Mesenchymal stem cell (in vitro differentiated cells and primary cell): ENCODE measurements at places on chromosomes 3 and 15.

GRCh38 chr3:118559286-118559685 is 475.4 kb downstream of the IGSF11 start:
- DNase-seq, result no peak

DNA sequence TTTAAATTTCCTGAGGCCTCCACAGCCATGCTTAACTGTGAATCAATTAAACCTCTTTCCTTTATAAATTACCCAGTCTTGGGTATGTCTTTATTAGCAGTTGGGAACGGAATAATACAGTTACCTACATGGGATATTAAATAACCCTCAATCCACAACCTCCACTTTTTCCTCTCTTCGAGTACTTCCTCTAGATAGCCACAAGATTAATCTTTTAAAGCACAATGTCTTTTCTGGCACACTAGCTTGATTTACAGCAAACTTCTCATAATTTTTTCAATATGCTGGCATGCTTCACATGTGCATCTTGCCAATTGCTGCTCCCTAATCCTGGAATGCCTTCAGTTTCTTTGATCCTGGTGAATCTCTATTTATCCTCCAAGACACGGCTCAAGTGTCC is 92.2 kb downstream of the P2RY1 start:
- no peak for DNase-seq

- DNase-seq, result no peak
Measured at GRCh38 chr15:68555679-68556037, 23.1 kb upstream of the CORO2B start.

DNA sequence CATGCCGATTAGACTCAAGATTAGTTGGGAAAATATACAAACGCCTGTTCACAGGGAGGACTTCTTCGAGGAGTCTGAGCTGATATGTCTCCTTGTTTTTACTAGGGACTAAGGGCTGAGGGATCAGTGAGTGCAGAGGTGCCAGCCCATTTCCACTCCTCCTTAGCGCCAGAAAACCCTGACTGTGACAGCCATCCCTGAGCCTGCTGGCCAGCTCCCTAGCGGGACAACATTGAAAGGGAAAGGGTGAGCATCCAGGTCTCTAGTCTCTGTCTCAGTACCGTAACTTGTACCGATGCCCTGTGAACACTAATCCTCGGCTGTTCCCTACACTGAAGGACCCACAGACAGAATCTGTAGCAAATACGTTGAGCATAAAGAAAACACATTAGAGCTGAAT is 243.4 kb downstream of the WNT5A start:
- DNase-seq, result no peak

GRCh38 chr15:38260077-38260476 is 7.4 kb downstream of the SPRED1 start:
- peak; percentile 40 for DNase-seq

- DNase-seq, result no peak
Measured at GRCh38 chr15:81785181-81785580, 260.6 kb downstream of the MEX3B start.

DNA sequence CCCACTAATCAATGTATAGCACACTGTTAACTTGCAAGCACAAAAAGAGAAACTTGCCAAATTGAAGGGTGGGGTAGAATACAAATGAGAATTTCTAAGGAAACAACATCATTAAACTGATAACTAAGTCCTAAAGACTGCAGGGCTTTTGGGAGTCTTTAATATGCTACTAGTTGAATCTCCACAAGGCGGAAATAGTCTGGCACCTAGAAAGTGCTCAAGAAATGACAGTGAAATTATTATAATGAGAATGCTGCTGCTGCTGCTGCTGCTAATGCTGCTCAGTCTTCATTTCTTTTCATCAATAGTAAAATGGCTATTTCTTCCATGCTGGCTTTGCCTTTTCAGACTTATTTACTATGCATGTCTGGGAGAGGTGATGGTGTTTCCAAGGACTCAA is 91.8 kb downstream of the BTD start:
- no peak for DNase-seq

DNA sequence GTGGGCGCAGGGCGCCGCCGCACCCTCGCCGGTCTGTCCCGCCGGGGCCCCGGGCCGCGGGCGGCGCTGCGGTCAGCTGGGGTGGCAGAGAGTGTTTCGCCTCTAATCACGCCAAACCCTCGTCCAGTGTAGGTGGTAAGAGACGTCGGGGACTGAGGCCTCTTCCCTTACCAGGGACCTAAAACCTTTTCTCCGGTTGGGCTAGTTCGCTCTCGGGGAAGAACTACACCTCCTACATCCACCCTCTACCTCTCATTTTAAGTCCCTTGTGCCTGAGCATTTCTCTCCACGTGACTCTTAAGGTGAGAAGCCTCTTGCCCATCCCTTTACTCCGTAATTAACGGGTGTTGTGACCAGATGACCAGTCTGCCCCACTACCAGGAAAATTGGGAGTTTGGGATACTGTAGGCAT is 520 bp downstream of the TMEM42 start:
- peak; percentile 40 for DNase-seq

GRCh38 chr3:118666-119065 is 77.9 kb upstream of the CHL1 start:
- no peak for DNase-seq

GRCh38 chr15:98160236-98160635 is 199.7 kb downstream of the ARRDC4 start:
- no peak for DNase-seq

DNA sequence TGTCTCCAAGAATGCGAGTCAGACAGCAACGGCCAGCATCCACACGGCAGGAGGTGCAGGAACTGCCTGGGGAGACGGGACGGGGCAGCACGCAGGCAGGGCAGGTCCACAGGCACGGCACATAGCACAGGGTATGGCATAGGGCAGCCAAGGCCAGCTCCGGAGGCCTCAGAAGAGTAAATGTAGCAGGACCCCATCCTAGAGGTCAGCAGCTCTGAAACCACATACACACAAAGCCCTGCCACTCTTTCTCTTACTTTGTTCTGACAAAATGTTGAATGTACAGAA is 26.9 kb downstream of the ZXDC start:
- DNase-seq, result no peak

GRCh38 chr3:167602041-167602440 is 51.7 kb downstream of the WDR49 start:
- DNase-seq, result no peak

DNA sequence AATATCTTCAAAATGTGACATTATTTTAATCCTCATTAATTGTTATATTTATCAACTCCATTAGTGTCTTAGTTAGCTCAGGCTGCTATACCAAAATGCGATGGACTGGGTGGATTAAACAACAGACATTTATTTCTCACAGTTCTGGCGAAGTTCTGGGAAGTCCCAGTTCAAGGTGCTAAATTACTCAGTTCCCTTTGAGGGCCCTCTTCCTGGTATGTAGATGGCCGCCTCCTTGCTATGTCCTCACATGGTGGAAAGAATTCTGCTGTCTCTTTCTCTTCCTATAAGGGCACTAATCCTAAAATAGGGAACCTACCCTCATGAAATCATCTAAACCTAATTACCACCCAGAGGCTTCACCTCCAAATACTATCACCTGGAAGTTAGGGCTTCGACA is 38.8 kb upstream of the DUT start:
- DNase-seq, result no peak

DNA sequence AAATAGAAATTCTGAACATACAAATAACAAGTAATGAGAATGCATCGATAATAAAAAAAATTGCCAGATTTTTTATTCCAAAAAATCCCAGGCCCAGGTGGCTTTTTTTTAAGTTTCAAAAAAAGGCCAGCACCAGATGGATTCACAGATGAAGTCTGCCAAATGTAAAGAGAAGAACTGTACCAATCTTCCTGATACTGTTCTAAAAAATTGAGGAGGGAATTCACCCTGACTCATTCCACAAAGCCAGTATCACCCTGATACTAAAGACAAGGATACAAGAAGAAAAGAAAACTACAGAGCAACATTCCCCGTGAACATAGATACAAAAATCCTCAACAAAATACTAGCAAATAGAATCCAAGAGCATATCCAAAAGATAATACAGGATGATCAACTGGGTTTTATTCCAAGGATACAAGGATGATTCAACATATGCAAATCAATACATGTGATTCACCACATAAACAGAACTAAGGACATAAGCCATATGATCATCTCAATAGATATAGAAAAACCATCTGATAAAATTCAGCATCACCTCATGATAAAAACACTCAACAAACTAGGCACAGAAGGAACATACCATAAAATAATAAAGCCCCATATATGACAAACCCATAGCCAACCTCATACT is 44.1 kb upstream of the XCR1 start:
- DNase-seq, result no peak

DNA sequence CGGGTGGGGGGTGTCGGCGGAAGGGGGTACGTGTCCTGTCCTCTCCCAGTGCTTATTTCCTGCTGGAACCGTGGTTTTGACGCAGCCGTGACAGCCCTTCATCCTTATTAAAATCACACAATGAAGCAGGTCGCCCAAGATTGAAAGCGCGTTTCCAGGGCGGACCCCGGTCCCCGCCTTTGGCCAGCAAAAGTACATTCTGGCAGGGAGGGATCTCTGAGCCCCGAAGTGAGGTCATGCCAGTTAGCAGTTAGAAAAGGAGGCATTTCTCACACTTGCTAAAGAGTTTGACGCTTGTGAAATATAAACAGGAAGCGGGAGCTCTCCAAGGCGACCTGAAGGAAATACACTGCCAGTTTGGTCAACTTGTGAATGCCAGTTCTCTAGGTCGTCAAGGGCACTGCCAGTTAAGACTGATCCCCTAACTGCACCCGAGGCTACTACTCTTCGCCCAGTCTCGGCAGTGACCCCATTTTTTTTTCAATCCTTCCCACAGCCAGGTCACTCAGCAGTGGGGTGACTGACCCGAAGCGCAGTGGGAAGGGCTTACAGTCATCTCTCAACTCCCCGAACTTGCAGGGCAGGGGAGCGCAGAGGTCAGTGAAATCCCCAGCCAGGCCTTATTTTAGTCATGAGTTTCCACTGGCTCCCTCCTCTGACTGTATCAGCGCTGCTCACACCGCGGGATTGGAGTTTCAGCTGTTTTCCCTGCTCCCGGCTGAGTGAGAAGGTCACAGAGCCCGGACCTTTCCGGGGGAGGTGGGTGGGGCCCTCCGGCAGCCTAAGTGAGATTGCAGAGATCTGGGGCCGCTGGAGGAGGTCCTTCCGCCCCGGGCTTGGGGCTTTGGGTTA is 2.0 kb upstream of the BHLHE40 start:
- peak; percentile 97 for DNase-seq

DNA sequence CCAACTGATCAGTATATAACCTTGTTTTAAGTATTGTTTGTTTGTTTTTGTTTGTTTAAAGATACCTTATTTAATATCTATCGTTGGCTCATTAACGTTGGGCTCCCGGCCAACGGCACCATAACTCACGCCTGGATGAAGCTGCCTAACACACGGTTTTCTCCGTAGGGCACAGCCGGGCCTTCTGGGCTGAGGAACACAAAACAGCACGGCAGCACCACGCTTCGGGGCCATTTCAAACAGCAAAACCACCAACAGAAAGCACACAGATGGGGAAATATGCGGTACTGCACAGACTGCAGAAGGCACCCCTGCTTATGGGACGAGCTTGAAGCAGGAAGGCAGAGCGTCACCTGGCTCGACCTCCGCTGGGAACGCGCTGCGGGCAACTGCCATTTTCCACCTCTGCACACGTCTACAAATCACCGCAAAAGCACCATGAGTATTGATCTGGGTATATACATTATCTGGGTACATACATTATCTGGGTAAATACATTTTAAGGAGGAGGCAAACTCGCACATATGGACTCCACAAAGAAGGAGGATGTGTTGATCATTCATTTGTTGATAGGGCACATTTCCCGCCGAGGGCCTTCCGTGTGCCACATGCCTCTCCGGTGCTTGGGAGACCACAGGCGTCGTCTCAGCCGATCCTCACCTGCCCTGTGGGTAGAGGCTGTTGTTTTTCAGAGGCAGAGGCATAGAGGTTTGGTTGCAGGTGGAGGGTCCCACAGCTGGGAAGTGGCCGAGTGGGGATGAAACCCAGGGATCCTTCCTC is 123.7 kb upstream of the ATP2B2 start:
- DNase-seq, result no peak

DNA sequence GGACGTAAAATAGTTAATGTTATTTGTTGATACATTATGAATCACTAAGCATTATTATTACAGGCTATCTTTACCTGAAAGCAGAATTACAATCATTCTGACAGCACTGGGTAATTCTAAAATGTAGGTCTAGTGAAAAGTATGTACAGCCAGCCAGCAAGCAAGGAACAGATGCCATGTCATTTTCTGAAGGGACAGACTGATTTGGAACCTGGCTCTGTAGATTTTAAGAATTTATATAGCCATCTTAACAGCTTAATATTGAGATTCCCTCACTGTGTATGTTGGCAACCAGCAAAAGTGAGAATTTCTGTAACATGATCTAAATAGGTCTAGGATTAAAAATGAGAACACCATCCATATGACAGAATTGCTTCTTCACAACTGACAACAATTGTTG is 359.4 kb downstream of the ZIC4 start:
- no peak for DNase-seq

- peak; percentile 28 for DNase-seq
Measured at GRCh38 chr15:33894193-33894592, 74.1 kb upstream of the CHRM5 start.

DNA sequence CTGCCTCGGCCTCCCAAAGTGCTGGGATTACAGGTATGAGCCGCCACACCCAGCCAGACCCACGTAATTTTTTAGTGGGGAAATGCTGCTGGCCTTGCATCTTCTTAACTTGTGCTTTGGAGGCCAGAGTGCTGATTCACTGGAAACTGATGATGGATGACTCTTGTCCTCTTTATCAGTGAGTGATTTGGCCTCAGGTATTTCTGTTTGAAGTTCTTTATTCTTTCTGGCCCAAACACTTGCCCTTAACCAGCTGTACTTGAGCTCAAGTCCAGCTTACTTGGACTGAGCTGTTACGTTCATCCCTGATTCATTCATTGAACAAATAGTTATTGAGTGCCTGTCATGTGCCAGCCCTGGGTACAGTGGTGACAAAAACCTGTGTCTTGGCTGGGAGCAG is 4.2 kb downstream of the PTPN23 start:
- DNase-seq, result no peak

DNA sequence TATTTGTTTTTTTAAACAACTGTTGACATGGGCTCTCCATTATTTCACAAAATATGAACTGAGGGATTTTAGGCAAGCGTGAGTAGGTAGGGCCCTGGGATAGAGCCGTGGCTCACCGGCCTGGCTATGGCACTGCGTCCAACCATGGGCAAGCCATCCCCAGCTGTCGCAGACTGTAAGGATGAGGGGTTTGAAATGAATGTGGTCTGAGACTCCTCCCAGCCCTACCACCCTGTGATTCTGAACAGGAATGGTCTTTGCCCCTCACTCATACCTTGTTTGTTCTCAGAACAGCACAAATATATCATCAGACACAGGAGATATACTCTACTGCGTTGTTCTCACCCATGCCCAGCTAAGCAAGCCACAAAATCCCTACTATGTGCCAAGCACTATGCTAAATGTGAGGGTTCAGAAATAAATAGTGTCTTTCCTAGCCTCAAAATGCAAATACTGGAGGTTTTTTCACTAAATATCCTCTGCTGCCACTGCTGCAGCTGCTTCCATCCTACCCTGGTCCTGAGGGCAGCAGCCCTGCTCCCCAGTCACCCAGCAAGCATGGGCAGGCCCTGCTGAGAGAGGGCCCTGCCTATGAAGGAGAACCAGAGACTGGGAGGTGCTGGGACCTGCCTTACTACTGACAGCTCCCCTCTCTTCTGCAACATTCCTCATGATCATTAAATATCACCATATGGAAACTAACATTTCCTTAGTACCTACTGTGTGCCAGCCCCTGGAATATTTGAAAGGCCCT is 102.8 kb downstream of the XXYLT1 start:
- DNase-seq, result no peak

- DNase-seq, result no peak
Measured at GRCh38 chr3:108225221-108225620, 3.0 kb upstream of the IFT57 start.
